Neural progenitor cell (in vitro differentiated cells): ENCODE measurements at places on chromosomes 6 and 20.

- no peak for DNase-seq
Measured at GRCh38 chr6:100217225-100218012, 223.4 kb upstream of the MCHR2 start.

GRCh38 chr6:126747728-126748540 lies 370.5 kb upstream of the RSPO3 start:
- DNase-seq: no peak

- no peak for DNase-seq
Measured at GRCh38 chr6:38407192-38407591, 232.5 kb downstream of the BTBD9 start.

GRCh38 chr20:16864069-16864468 lies 115.9 kb downstream of the OTOR start:
- DNase-seq: no peak

DNA sequence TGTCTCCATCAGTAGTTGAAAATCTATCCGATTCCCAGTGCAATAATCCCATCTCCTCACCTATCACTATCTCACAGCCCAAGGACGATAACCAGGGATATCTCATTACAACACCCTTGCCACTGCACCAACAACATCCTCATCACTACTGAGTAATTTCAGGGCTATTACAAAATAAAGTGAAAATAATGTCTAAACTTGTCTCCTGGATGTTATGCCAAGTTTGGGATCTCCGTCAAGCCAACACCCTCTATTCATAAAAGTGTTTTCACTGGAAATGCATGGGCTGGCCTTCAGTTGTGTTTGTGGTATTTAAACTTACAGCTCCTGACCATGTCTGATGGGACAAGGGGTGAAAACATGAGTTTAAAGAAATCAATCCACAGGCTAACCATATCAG lies 42.0 kb upstream of the STMND1 start:
- no peak for DNase-seq

DNA sequence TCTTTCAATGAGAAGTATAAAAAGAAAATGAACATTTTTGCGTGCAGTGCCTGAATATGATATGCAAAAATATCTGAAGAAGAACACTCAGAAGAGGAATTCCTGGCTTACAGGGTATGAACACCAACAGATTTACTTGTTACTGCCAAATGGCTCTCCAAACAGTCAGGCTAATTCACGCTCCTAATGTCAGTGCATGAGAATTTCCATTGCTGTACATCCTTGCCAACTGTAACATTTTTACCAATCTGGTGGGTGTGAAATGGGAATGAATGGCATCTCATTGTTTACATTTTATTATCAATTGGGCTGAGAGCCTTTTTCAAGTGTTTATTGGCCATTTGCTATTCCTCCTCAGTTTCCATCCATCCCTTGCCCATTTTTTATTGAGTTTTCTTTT lies 365.3 kb upstream of the MAP3K7 start:
- DNase-seq: no peak

- DNase-seq: no peak
Measured at GRCh38 chr6:34172961-34173775, 27.3 kb upstream of the GRM4 start.

- DNase-seq: peak; percentile 28
Measured at GRCh38 chr6:108592371-108593337, 31.9 kb downstream of the FOXO3 start.

GRCh38 chr6:163486821-163487220 lies 72.3 kb downstream of the QKI start:
- DNase-seq: no peak

DNA sequence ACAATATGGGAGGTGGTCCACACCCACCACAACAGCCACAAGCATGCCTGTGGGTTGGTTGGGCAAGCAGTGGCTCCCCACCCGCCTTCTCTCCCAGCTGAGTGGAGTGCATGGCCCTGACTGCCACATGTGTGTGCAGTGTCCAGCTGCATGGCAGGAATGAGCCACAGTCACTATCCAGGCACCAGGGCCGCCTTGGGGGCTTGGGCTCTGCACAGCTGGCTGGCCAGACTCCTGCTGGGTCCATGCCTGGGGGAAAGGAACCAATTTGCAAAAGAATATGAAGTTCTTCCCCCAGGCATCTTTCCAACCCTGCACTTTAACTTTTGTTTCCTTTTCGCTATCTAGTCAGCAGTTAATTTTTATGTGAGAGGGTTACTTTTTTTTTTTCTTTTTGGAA lies 11.6 kb upstream of the ASCC3 start:
- DNase-seq: peak; percentile 5

DNA sequence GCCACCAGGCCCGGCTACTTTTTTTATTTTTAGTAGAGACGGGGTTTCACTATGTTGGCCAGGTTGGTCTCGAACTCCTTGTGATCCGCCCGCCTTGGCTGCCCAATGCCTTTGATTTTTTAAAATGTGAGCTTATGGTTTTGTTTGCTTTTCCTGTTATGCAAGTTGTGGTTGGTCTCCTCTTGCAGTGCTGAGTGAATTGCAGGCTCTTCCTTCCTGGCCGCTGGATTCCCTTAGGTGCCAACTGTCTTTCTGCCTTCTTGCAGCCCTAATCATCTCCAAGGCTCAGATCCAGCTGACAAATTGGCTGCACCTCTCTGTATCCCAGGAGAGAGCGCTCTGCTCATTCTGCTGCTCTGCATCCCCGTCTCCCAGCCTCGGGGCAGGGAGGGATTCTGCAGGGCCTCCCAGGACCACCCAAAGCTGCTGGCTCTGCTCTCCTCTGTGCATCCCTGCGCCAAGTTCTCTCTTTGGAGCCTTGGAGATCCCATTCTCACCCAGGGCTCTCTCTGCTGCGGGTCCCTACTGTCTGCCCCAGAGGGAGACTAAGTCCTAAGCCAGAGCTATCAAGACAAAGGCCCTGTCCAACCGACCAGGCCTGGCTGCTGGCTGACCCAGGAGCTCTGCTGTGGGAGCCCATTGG lies 14.1 kb upstream of the EMILIN3 start:
- peak; percentile 32 for DNase-seq

- no peak for DNase-seq
Measured at GRCh38 chr6:110474500-110474899, 1.9 kb downstream of the SLC22A16 start.

- DNase-seq: no peak
Measured at GRCh38 chr6:12578751-12579150, 137.8 kb upstream of the PHACTR1 start.

DNA sequence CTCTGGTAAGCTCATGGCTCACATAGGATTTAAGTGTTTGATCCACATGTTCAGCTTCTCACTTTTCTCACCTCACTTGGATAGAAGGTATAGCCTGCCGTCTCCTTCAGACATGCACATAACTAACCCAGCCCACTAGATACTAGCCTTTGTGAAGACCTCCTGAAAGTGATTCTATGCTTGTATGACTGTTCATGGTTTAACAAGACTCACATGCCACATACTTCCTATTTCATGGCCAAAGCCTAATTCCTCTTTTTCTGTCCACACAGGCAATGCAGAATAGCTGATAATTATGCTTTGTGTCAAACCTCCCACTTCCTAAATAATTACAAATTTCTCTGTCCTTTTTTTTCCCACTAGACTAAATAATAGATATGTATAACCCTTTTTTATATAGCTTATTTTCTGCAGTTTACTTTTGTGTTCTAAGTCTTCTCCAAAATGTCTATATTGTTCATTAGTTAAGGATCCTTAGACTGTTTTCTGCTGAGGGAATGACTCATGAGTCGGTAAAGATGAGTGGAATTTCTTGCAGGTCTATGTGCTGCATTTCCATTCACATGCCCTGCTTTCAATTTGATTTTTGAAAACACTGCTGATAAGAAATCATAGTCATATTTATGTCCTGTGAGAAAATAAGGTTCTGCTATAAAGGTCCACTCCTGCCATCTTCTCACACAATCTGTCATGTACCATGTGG lies 43.0 kb downstream of the HDDC2 start:
- no peak for DNase-seq

- DNase-seq: no peak
Measured at GRCh38 chr6:163333038-163333437, 81.5 kb upstream of the QKI start.

DNA sequence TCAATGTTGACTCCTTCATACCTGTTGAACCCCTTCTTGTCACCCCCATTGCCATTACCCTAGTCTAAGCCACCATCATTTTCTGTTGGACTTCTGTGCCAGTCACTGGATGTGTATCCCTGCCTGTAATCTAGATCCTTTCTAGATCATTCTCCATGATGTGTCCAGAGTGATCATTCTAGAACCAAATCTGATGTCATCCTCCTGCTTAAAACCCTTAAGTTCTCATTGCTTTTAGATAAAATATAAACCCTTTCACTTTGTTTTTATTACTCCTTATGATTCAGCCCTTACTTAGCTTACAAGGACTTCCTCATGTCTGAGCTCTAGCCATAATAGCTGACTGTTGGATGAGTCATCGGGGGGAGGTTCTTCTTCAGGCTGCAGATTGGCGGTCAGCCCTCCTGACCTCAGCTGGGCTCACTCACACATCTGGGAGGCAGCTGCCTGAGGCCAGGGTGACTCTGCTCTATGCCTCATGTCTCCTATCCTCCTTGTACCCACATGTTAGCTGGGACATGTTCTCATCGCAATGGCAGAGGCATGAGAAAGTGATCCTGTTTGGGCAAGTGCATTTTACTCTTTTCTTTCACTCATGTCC lies 287.6 kb downstream of the ESR1 start:
- DNase-seq: no peak

GRCh38 chr6:105869835-105870440 lies 216.2 kb upstream of the PRDM1 start:
- no peak for DNase-seq

GRCh38 chr6:133957227-133957626 lies 4.2 kb downstream of the TBPL1 start:
- no peak for DNase-seq

DNA sequence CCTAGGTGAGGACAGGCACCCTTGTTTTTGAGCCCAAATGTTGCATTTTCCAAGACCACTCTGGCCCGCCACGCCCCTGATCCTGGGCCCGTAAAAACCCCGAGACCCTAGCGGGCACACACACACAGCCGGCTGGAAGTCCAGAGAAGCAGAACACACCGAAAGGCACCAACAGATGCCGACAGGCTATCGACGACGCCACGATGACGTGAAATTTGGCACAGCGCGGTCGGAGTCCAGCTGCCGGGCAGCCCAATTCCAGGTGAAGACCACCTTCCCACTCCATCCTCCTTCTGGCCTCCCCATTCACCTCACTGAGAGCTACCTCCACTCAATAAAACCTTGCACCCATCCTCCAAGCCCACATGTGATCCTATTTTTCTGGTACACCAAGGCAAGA lies 34.0 kb upstream of the PNPLA1 start:
- no peak for DNase-seq

DNA sequence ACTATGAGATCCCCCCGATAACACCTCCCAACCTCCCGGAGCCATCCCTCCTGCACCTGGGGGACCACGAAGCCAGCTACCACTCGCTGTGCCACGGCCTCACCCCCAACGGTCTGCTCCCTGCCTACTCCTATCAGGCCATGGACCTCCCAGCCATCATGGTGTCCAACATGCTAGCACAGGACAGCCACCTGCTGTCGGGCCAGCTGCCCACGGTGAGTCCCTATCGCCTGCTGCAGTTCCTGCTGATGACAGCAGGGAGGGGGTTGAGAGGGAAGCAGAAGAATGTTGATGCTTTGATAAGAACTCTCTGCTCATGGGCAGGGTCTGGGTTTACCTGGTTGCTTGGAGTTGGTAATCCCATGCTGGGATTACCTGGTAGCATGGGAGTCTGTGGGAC lies 91.9 kb downstream of the TOX2 start:
- DNase-seq: no peak

GRCh38 chr6:126312013-126312665 lies 27.8 kb upstream of the CENPW start:
- peak; percentile 3 for DNase-seq

- DNase-seq: no peak
Measured at GRCh38 chr6:139962654-139963347, 588.4 kb upstream of the CITED2 start.

GRCh38 chr6:132910759-132911158 lies 96.4 kb downstream of the RPS12 start:
- no peak for DNase-seq

- no peak for DNase-seq
Measured at GRCh38 chr6:28357036-28357435, 7.3 kb downstream of the ZKSCAN3 start.

- DNase-seq: no peak
Measured at GRCh38 chr20:10447028-10447427, 11.9 kb downstream of the SLX4IP start.

- DNase-seq: no peak
Measured at GRCh38 chr6:75285283-75285639, 669 bp upstream of the TMEM30A start.

GRCh38 chr6:25257686-25258348 lies 21.4 kb upstream of the CARMIL1 start:
- no peak for DNase-seq

- DNase-seq: no peak
Measured at GRCh38 chr6:167761794-167762258, 64.9 kb upstream of the AFDN start.

DNA sequence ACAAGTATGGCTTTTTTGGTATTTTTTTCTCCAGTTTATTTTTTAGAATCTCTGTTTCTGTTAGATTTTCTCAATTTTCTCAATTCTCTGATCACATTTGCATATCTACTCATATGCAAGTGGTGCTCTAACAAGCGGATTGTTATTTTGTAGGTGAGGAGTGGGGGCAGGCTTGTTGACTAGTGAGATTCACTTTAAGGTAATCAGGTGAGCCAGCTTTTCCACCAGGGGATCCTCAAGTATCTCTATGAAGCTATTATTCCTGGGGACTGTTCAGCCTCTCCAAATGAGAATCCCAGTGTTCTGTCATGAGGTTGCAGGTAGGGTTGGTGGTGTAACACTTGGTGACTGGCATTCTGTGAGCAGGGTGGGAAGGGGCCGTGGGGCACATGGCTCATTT lies 274.3 kb upstream of the FERMT1 start:
- no peak for DNase-seq

DNA sequence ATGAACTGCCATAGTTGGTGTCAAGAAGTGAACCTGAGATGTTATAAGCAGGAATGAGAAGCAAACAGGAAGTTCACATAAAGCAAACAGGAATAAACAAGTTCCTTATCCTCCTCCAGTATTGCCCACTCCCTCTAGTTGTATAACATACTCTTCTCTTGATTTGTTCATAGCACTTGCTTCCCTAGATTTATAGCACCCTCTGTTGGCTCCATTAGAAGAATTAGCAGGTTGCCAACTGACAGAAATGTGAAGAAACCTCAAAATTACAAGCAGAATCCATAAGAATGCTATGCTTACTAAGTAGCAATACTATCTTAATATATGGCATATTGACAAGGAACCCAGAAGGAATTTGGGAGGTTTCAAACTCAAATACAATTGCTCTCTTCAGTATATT lies 195.4 kb downstream of the TBX18 start:
- peak; percentile 38 for DNase-seq

DNA sequence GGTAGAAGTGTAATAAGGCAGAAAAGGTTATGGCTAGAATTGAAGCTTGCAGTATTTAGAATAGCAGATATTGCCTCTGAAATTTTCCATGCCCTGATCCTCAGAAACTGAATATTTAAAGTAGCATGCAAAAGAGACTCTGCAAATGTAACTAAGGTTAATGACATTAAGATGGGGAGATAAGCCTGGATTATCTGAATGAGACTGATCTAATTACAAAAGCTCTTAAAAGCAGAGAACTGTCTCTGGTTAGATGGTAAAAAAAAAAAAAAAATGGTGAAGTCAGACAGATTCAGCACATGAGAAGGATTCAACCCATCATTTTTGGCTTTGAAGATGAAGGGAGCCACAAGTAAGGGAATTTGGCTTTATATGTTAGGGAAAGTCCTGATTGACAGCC lies 503.7 kb upstream of the IRAK1BP1 start:
- DNase-seq: no peak
